Activated CD4-positive, alpha-beta T cell treated with anti-CD3 and anti-CD28 coated beads, Interleukin-2, amount 10 ng/mL, durations not matched to agents 24 days and 14 days (primary cell): ENCODE measurements at places on chromosomes 7 and 10. TPM values are rescaled to one million over a fixed set of nuclear protein-coding genes. Genes with fewer than 3 reads are reported as not detected.
A peak's percentile ranks its signal among the peaks of the same experiment; 100 is the strongest.

GRCh38 chr10:48257407-48257961, 17.0 kb downstream of the FRMPD2 start:
- H3K27me3 ChIP-seq = peaks cover 15% of the 10 kb centered on the region
- no peak for DNase-seq
- no peak overlapping the region for H3K27ac ChIP-seq

GRCh38 chr7:55348502-55348901, 16.6 kb upstream of the LANCL2 start:
- DNase-seq = no peak
- no peaks in the 10 kb centered on the region for H3K36me3 ChIP-seq
- H3K27ac ChIP-seq = no peak overlapping the region
- no peak overlapping the region for H3K4me3 ChIP-seq
- H3K27me3 ChIP-seq = peaks cover 16% of the 10 kb centered on the region

- H3K36me3 ChIP-seq = no peaks in the 10 kb centered on the region
- no peaks in the 10 kb centered on the region for H3K4me1 ChIP-seq
- DNase-seq = no peak
- no peak overlapping the region for H3K27ac ChIP-seq
Observed at GRCh38 chr10:86234107-86234506, 132.5 kb downstream of the GRID1 start.

GRCh38 chr10:112914288-112914952, 35.6 kb upstream of the TCF7L2 start:
- no peak overlapping the region for H3K27ac ChIP-seq
- no peak overlapping the region for H3K4me3 ChIP-seq
- no peak for DNase-seq
- H3K27me3 ChIP-seq = peaks cover 1% of the 10 kb centered on the region
- no peaks in the 10 kb centered on the region for H3K4me1 ChIP-seq

DNA sequence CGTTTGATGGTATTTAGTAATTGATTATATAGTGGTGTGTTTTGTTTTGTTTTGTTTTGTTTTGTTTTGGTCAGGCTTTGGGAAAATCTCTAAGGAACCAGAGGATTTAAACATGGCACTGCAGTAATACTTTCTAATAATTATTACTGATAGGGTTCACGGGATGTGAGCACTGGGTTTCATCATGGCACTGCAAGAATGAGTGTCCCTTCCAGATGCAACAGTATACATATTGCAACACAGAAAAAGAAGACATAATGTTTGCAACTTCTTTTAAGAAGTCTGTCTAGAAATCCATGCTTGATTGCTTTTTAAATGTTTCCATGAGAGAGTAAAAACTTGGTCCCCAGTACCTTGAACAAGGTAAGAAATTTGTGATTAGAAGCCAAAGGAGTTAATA, 2.2 kb upstream of the CDCA7L start:
- peaks cover 9% of the 10 kb centered on the region for H3K36me3 ChIP-seq
- H3K4me3 ChIP-seq = no peak overlapping the region
- DNase-seq = no peak
- H3K4me1 ChIP-seq = peaks cover 40% of the 10 kb centered on the region
- peaks cover 16% of the 10 kb centered on the region for H3K27me3 ChIP-seq

- no peaks in the 10 kb centered on the region for H3K36me3 ChIP-seq
- no peaks in the 10 kb centered on the region for H3K27me3 ChIP-seq
- no peaks in the 10 kb centered on the region for H3K4me1 ChIP-seq
- H3K4me3 ChIP-seq = no peak overlapping the region
- no peak for DNase-seq
Observed at GRCh38 chr7:85688712-85689111, 501.9 kb upstream of the SEMA3D start.

GRCh38 chr7:157019718-157020451, 9.4 kb upstream of the MNX1 start:
- no peaks in the 10 kb centered on the region for H3K36me3 ChIP-seq
- no peak for DNase-seq
- peaks cover 72% of the 10 kb centered on the region for H3K27me3 ChIP-seq
- H3K27ac ChIP-seq = no peak overlapping the region
- H3K4me3 ChIP-seq = no peak overlapping the region
- H3K4me1 ChIP-seq = peaks cover 11% of the 10 kb centered on the region

DNA sequence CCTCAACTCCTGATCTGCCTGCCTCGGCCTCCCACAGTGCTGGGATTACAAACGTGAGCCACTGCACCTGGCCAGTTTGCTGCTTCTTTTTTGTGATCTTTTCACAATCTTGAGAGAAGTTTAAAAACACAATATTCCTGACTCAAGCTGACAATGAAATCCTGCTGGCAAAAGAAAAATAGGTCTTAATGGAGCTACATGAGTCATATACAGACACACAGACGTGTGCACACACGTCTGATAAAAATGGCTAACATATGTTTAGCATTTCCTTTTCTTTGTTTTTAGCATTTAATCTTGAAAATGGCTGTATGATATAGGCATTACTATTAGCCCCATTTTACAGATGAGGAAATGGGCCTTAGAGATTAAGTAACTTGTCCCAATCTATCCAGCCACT, 29.4 kb upstream of the RAB18 start:
- no peaks in the 10 kb centered on the region for H3K36me3 ChIP-seq
- no peak overlapping the region for H3K4me3 ChIP-seq
- no peak for DNase-seq
- H3K27me3 ChIP-seq = peaks cover 21% of the 10 kb centered on the region
- no peak overlapping the region for H3K27ac ChIP-seq

- H3K27me3 ChIP-seq = no peaks in the 10 kb centered on the region
- H3K4me1 ChIP-seq = no peaks in the 10 kb centered on the region
- H3K36me3 ChIP-seq = no peaks in the 10 kb centered on the region
- no peak for DNase-seq
Observed at GRCh38 chr7:31957090-31957720, 113.0 kb downstream of the PDE1C start.

GRCh38 chr7:55423891-55424290, 58.8 kb downstream of the LANCL2 start:
- no peak overlapping the region for H3K27ac ChIP-seq
- H3K36me3 ChIP-seq = peaks cover 8% of the 10 kb centered on the region
- peaks cover 11% of the 10 kb centered on the region for H3K4me1 ChIP-seq
- no peak for DNase-seq
- H3K27me3 ChIP-seq = no peaks in the 10 kb centered on the region

DNA sequence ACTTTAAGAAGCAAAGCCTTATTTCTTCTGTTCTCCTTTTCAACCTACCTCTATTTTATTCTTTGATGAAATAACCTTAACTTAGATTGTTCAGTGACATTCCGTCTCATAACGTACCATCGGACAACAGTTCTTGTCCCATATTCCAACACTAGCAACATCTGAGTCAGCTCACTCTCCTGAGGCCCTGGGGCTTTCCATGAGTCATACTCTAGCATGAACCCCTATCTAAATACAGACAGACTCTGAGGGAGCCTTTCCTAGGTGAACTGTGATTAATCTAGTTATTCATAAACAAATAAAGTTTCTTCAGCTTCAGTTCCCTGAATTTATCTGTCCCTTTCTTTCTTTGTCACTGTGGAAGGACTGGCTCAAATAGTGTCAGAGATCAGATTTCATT, 168.7 kb upstream of the LYZL1 start:
- H3K4me3 ChIP-seq = no peak overlapping the region
- no peaks in the 10 kb centered on the region for H3K4me1 ChIP-seq
- no peak for DNase-seq
- no peaks in the 10 kb centered on the region for H3K36me3 ChIP-seq

DNA sequence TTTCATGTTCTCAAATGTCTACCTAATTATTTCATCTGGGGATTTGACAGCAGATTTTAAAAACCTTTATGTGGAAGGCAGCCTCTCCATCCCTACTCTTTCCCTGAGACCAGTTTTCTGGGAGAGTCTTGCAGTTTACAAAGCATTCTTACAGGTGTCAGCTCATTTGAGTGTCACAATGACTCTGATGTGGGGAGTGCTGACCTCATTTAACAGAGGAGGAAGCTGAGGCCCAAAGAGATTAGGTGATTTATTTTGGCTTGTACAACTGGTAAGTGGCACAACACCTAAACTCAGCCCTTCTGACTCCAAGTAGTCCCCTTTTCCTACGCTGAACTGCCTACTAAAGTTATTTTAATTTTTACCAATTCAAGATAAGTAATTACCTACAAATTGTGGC, 33.3 kb upstream of the MAT1A start:
- H3K36me3 ChIP-seq = no peaks in the 10 kb centered on the region
- H3K27me3 ChIP-seq = peaks cover 6% of the 10 kb centered on the region
- H3K27ac ChIP-seq = no peak overlapping the region
- DNase-seq = no peak
- H3K4me3 ChIP-seq = no peak overlapping the region
- no peaks in the 10 kb centered on the region for H3K4me1 ChIP-seq

DNA sequence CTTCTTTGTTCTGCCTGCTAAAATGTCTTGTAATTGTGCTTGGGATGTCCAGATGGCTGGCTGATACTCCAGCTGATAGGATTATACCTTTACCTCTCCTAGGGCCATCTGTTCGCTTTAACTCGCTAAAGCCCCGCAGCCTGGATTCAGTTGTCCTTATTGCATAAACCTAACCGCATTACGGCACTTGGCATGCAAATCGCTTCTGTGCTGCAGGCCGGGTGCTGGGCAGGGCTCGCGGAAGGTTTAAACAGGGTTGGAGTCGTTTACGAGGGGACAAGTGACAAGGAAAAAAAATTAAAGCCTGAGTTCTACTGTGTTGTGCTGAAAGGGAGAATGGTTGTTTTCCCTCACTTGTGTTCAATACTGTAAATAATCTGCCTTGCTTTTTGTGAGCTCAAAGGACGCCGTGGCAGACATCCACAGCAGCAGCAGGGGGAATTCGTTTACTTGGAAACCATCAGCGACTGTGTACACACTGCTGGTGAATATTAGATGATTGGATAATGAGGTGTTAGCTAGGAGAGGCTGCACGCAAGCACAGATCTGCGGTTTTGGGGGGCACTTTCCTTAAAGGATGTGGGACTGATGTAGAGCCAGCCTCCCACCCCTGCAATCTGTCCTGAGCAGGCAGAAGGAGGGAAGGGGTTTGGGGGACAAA, 93.0 kb downstream of the EBF3 start:
- no peak for DNase-seq
- no peak overlapping the region for H3K27ac ChIP-seq
- H3K4me3 ChIP-seq = no peak overlapping the region
- peaks cover 6% of the 10 kb centered on the region for H3K27me3 ChIP-seq

DNA sequence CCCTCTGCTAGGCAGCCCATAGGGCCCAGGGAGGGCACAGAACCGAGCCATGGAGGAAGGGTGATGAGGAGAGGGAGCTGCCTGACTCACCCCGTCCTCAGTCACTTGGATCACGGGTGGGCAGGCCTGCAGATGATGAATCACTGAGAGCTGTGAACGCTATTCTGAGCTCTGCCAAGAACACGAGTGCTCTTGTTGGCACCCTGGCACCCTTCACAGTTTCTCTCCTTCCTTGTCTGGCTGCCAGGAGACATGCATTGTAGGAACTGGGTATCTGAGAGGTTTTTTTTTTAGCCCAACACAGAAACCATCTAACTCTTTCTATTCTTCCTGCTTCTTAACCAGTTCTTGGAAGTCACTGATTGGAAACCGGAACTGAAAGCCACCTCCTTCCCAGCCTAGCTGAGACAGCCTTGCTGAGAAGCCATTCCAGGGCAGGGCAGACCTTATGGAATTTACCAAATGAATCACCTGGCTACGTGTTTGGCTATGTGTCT, 82.1 kb downstream of the SLC37A3 start:
- no peaks in the 10 kb centered on the region for H3K27me3 ChIP-seq
- peak; percentile 62 for DNase-seq
- peak overlapping the region; percentile 65 for H3K27ac ChIP-seq
- H3K4me1 ChIP-seq = peaks cover 40% of the 10 kb centered on the region
- H3K36me3 ChIP-seq = peaks cover 39% of the 10 kb centered on the region
- peak overlapping the region; percentile 39 for H3K4me3 ChIP-seq

The SEMA3E gene
- not detected in 2 replicates for total RNA-seq

The VWC2 gene
- total RNA-seq = not detected in 2 replicates

The GRM3 gene
- total RNA-seq = not detected in 2 replicates

The FLNC gene
- total RNA-seq = 0.02 and 0.09 TPM in 2 replicates

The EDRF1 gene
- 40.8 and 43.2 TPM in 2 replicates for total RNA-seq

The VWDE gene
- total RNA-seq = 1.8 and 1.9 TPM in 2 replicates

The ZNF3 gene
- 21.5 and 23.3 TPM in 2 replicates for total RNA-seq
